Naive thymus-derived CD8-positive, alpha-beta T cell (primary cell): ENCODE measurements at places on chromosomes 3 and 15.

DNA sequence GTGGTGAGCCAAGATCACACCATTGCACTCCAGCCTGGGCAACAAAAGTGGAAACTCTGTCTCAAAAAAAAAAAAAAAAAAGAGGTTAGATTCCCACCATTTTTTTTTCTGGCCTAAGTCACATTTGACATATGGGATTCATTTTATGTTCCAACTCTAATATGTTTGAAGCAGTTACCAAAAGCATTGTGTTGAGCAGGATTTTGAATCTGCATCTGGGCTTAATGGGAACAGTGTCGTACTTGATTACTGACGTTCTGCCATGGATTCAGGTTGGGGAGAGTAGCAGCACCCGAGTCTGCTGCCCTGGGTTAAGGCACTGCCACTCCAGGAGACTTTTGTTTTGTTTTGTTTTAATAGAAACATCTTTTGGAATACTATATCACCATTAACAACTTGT is 348.7 kb upstream of the TBL1XR1 start:
- no peak for DNase-seq

DNA sequence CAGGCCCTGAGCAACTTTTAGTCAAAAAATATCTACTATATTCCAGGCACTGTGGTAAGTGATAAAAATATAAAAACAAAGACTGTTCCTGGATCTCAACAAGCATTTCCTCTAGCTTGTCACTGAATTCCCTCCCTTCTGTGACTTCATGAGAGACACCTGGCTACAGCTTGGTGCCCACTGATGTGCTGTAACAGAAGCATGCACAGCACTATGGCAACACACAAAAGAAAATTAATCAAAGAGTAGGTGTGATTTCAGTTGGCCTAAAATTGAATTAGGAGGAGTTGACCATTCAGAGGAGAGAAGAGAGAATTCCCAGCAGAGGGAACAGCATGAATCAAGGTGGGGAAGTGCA is 158.9 kb upstream of the LPP start:
- DNase-seq, result no peak

- no peak for DNase-seq
Measured at GRCh38 chr3:14902719-14903118, 44.7 kb upstream of the NR2C2 start.

GRCh38 chr3:132847849-132848625 is 125.8 kb upstream of the NPHP3 start:
- DNase-seq, result no peak

- no peak for DNase-seq
Measured at GRCh38 chr15:63256433-63257274, 20.8 kb upstream of the APH1B start.

DNA sequence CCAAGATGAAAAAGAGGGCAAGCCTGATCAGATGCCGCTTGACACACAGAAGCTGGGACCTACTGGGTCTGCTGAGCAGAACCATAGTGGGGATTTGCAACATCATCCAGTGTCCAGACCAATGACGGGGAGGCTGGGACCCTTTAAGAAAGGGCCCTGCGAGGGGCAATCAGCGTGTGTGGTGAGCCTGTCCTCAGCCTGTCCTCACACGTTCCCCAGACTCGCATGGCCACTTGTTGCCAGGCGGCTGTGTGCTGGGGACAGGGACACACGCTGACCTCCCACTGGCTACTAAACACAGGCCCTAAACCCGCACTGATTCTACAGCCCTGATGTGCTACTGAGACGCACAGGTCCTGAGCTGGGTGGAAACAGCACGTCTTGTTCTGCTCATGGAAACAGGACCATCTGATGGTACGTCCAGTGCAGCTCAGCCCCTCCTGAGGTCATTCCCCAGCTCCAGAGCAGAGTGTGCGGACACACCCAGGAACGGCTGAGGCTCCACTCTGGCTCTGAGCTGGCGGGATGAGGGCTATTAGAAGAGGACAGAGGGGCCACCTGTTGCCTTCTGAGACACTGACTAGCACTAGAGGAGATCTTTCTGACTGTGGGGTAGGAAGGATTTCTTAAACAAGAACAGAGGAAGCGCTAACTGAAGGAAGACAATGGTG is 24.4 kb downstream of the PCSK6 start:
- no peak for DNase-seq

DNA sequence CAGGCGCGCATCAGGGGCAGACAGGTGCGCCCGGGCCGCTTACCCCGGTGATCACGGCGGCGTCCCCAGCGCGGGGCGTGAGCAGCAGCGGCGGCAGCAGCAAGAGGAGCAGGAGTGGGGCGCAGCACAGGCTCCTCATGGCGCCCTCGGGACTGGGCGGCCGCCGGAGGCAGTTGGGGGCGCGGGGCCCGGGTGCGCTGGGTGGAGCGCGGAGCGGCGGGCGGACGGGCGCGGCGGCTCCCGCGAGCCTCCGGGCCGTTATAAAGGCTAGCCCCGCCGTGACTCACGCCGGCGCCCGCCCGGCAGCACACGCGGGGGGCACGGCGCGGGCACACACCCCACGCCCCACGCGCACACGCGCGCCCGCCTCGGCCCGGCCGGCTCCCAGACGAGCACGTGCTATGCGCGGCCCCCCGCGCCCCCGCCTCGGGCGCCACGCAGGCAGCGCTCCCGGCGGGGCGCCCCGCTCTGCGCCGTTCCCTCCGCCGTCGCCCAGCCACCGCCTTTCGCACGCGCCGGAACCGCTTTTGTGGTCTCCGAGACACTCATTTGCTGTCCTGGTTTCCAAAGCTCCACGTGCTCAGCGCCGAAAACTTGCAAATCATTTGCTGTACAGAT is at the start of gene PROK2:
Gene PROK2, minus strand, starts transcription at position 235 of the 618 bp plus-strand sequence. Its CDS starts 96 bp downstream, at position 139.
- peak; percentile 20 for DNase-seq

GRCh38 chr3:130569461-130570365 is 52.7 kb downstream of the COL6A6 start:
- no peak for DNase-seq

GRCh38 chr3:109385442-109386318 is 48.3 kb upstream of the DPPA4 start:
- DNase-seq, result no peak

DNA sequence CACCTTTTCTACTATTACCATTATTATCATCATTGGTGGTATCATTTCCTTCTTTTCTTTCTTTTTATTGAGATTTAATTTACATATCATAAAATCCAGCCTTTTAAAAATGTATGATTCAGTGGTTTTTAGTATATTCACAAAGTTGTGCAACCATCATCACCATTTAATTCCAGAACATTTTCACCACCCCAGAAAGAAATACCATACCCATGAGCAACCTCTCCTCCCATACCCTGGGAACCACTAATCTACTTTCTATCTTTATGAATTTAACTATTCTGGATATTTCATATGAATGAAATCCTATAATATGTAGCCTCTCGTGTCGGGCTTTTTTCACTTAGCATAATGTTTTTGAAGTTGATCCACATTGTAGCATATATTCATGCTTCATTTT is 29.1 kb downstream of the AAGAB start:
- DNase-seq, result no peak

DNA sequence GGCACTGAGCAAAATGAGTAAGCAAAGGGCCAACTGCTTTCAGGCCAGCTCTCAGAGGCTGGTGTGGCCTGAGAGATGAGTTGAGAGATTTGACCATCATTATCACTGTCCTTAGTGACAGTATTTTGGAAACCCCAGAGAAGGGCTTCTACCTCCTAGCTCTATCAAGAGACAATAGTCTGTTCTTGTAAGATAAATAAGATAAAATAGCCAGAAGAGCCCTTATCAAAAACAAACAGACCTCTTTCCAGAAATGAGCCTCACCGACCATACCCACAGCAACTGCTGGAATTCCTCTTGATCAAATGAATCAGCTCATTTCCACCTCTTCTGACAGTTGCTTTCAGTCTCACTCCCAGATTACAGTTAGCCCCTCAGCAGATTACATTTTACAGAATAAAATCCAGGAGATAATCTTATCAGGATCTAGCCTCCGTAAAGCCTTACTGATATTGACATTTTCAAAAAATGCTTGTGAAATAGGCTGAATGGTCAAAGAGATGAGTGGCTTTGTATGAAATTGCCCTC is 4.5 kb downstream of the HDC start:
- DNase-seq, result no peak
